ENCODE measurements at places on chromosomes 4 and X.

DNA sequence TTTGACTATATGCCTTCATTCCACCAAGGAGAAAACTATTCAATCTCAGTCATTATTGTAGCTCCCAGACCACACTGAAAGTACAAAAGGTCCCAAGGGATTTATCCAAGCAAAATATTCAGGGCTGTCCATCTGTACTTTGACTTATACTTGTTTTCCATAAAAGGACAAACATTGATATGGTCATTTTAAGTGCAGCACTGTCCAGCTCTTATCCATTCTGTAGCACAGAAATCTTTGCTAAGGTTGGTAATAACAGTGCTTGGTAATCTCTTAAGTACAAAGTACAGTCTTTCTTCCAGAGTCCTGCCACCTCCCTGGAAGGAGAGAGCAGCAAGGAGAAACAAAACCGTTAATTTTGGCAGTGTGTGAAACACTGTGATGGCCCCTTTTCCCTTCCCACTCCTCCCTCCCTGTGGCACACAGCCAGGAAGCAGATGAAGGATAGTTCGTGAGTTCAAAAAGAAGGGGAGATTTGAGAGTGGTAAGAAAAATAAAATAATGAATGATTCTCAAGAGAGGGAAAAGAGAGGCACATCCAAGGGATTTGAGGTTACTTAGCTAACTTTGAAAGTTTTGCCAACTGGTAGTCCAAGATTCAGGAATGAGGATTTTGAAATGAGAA lies 6.8 kb upstream of the CXCL2 start:
- DNase-seq, result no peak

- no peak for DNase-seq
Measured at GRCh38 chrX:76977452-76977851, 469.7 kb upstream of the FGF16 start.

DNA sequence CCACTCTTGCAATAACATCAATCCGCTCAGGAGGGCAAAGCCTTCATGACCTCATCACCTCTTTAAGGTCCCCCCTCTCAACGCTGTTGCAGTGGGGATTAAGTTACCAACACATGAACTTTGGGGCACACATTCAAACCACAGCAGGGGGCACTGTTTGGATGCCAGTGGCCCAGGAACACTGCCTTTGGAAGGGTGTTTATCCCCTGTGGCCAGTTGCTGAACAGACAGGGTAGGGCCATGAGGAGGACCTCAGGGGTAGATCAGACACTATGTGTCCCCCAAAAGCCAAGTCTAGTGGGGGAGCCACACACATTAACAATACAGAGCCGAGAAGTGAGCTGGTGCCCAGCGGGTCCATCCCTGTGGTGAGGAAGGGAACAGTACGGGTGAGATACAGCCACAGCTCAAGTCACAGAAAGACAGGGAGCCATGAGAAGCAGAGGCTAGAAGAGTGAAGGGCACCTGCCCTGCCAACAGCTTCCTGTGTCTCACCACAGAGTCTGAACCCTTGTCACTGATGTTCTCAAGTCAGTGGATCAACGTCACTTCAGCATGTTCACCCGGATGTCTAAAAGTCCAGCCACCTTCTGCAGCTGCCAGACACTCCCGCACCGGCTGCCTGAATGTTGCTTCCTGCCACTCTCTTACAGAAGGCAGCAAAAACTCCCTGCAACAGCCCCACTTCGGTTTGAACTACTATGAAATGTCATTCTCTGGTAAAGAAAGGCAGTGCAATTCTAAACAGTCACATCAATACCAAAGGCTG lies 19.9 kb upstream of the MXD4 start:
- no peak for DNase-seq

GRCh38 chr4:32102896-32103295 lies 1382.7 kb downstream of the PCDH7 start:
- no peak for DNase-seq

GRCh38 chr4:24999392-25000089 lies 31.2 kb downstream of the LGI2 start:
- no peak for DNase-seq

DNA sequence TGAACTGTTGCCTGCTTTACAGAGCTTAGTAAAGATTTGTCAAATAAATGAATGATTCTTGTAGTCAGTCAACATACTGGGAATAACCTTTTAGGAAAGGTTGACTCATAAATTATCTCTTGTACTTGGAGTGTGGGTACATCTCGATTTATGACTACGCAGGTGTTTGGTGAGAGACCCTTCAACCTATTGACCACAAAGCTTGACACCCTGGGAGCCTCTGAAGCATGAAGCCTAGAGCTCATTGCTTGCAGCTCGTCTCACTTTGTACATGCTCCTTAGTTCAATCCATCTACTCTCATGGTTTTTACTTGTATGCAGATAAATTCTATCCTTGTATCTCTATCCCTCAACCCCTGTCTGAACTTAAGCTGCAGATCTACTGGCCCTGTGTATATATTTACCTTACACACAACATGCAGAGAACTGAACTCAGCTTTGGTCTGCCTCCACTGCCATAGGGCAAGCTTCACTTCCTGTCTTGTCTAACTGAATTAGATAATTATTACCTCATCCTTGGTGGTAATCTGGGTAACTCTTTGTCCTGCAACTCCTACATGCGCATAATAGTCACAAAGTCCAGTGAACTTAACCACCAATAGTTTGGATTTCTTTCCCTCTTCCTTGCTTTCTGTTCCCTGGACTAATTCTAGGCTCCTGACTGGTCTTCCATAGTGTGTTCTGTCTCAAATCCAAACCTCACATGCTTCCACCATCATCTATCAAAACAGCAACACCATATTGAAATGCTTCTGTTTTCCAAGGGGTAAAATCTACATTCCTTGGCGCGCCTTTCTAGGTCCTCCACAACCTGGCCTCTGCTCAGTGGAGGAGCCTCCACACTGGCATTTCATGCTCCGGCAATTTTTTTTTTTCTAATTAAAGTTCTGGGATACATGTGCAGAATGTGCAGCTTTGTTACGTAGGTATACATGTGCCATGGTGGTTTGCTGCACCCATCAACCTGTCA lies 32.2 kb upstream of the FAT1 start:
- no peak for DNase-seq
